ENCODE measurements at places on chromosomes 12 and 14.

DNA sequence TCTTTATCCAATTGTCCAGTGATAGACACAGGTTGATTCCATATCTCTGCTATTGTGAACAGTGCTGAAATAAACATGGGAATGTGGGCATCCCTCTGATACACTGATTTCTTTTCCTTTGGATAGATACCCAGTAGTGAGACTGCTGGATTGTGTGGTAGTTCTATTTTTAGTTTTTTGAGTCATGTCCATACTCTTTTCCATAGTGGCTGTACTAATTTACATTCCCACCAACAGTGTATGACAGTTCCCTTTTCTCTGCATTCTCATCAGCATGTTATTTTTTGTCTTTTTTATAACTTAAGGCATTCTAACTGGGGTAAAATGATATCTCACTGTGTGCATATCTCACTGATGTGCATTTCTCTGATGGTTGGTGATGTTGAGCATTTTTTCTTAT, 24.8 kb upstream of the VASH1 start:
- no peak for DNase-seq

GRCh38 chr12:85740186-85740585, 96.0 kb downstream of the RASSF9 start:
- no peak for DNase-seq

DNA sequence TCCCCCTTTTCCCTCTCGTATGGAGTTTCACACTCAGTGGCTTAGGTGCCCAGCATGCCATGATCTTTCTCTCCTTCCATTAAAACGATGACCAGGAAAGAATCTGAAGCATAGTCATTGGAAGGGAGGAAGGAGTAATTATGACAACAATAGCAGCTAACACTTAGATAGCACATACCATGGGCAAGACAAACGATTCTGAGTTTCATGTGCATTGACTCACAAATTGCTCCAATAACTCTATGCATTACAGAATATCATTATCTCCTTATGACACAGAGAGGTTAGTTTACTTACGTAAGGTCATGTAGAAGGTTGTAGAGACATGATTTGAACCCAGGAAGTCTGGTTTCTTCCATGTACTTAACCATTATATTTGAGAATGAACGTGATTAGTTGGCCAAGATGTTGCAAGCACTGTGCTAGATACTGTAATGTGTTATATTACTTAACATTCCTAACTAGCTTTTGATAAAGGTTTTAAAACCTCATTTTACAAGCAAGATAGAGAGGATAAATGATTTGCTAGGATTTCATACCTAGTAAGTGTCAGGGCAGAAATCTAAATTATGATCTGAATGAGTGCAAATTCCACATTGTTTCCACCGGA, 162.4 kb downstream of the CAND1 start:
- no peak for DNase-seq

DNA sequence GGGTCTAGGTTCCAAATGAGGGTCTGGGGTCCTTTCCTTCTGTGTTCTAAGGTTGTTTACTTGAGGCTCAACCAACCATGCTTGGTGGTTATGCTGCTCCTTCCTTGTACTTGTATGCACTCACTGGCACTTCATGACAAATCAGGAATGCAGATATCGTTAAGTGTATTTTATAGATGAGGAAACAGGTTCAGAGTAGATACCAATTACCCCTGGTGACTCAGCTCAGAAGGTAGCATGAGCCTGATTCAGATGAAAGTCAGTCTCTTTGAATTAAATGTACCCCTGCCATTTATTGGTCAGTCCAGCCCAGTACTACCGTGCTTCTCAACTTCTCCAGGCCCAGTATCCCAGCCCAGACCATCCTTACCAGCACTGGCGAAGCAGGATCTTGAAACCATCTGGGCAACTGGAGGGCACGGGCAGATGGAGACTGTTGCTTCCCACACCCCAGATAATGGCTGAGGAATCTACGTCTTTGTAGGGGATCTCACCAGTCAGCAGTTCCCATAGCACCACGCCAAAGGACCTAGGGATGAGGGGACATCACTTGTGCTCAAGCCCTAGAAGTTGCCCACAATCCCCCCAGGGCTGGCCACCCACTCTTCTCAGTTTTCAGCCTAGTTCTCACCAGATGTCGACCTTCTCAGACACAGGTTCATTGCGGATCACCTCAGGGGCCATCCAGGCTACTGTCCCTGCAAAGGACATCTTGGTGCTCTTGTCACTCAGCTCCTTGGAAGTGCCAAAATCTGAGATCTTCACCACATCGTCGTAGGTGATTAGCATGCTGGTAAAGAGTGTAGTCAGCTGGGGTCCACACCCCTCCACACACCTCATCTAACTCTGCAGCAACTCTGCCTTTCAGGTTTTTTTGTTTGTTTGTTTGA, 14.3 kb downstream of the MAP3K12 start:
- no peak for DNase-seq

GRCh38 chr14:97350415-97350814, 553.2 kb downstream of the VRK1 start:
- no peak for DNase-seq

DNA sequence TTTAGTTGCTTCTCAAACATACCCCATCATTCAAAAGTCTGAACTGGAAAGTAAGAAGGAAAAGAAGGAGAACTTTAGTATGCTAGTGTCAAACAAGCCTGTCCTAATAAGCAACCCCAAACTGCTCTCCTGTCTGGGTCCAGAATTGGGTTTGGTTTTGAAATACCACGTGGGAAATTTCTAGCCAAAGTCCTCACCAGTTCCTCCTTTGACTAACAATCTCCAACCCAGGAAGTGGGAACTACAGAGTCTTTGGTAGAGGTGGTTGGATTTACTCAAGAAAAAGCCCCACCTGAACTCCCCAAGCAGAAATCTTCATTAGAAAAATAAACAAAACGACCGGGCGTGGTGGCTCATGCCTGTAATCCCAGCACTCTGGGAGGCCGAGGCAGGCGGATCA, 17.4 kb upstream of the EIF4B start:
- no peak for DNase-seq

- no peak for DNase-seq
Observed at GRCh38 chr12:52802442-52802841, 6.5 kb upstream of the KRT3 start.

DNA sequence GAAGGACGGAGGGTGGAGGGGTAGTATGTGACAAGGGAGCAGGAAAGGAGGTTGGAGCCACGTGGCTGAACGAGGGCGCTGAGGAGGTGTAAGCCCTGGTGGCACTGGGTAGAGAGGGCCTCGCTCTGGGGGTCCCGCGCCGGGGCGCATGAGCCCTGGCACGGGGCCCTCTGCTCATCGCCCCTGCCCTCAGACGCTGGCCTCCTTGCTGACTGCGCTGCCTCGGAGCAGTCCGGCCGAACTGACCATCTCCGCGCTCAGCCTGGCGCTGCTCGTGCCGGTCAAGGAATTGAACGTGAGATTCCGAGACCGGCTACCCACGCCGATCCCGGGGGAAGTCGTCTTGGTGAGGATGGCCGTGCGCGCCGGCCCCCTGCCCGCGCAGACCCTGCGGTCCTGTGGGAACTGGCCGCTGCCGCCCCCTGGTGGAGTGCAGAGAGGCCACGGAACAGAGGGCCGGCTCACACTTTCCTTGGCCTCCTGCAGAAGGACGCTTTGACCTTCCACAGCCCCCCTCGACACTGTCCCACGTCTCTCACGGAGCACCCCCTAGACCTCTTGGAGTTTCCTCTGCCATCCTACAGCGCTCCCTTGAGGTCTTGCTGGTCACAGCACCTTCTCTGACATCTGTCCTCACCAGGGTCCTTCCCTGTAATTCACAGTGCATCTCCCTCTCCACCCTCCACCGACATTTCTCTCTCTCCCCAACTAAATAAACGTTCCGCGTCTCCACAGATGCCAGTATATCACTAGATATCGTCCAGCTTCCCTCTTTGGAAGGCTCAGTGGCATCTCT, 10.5 kb downstream of the ARHGEF25 start:
- peak; percentile 54 for DNase-seq

DNA sequence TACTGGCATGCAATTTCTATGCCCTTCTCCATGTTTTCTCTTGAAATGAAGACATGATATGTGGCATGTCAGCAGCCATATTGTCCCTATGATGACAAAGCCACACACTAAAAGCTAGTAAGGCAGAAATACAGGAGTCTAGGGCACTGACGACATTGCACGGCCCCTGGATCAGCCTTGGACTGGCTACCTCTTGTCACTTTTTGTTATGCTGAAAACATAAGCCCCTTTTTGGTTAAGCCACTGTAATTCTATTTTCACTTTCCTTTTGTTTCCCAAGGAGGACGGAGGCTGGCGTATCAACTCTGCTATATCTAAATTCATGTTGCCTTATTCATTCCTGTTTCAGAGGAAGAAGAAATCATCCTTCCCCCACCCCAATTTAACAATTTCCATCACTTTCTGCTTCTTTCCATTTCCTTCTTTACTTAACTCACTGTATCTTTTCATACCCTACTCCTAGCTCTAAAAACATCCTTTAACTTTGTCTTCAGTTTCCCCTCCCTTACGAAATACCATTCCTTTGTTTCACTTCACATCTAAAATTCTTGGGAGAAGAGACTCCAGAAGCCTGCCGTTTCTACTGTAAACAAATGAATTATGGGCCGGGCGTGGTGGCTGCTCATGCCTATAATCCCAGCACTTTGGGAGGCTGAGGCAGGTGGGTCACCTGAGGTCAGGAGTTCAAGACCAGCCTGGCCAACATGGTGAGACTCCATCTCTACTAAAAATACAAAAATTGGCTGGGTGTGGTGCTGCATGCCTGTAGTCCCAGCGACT, 364.1 kb downstream of the PCNX1 start:
- no peak for DNase-seq

DNA sequence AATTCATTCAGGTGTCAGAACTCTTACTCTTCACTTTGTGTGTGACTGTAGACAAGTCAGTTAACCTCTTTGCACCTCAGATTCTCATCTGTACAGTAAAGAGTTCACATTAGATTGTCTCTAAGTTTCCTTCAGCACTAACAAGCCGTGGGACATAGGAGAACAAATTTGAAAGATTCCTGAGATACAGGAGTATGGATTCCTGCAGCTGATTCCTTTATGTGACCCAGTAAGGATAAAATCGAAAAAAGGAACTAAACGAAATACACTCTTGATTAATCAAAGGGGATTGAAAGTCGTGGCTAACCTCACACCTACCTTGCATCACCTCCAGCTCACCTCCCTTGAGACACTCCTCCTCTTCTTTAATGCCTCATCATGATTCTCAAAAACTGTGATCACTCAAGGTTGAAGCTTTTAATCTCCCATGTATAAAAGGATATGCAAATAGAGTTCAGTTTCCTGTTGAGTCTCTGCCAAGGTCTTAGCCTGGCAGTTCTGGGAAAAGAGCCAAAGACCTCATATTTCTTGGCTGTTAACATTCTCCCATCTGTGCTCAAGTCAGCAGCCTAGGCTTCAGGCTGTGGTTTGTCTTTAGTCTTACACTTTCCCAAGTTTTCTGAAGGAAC, 156.6 kb downstream of the DAD1 start:
- DNase-seq: peak; percentile 96

DNA sequence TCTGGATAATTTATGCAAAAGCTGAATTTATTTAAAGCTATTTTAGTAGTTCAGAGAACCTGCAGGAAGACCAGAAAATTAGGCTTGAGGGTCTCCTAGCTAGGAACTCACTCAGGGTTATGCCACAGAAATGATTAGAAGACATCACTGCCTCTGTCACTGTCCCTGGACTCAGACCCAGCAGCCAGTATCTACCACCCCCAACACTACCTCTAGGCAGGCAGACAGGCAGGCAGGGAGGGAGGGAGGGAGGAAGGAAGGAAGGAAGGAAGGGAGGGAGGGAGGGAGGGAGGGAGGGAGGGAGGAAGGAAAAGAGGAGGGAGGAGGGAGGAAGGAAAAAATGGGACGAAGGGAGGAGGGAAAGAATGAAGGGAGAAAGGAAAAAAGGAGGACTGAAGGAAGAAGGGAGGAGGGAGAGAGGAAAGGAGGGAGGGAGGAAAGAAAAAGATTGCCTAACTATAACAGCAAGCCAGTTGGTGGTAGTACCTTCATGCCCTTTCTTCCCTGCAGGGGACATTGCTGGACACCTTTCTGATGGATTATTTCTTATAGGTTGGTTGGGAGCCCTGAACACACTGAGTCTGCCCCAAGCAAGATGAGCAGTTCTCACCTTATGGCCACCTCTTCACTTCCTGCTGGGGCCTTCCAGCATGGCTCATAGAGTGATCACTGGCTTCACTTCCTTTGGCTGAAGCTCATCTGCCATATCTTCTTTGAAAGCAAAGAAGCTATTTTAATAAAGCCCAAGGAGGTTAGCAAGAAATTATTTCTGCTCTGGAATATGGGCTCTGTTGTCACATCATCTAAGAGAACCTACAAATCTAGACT, 49.7 kb downstream of the KICS2 start:
- DNase-seq: no peak

DNA sequence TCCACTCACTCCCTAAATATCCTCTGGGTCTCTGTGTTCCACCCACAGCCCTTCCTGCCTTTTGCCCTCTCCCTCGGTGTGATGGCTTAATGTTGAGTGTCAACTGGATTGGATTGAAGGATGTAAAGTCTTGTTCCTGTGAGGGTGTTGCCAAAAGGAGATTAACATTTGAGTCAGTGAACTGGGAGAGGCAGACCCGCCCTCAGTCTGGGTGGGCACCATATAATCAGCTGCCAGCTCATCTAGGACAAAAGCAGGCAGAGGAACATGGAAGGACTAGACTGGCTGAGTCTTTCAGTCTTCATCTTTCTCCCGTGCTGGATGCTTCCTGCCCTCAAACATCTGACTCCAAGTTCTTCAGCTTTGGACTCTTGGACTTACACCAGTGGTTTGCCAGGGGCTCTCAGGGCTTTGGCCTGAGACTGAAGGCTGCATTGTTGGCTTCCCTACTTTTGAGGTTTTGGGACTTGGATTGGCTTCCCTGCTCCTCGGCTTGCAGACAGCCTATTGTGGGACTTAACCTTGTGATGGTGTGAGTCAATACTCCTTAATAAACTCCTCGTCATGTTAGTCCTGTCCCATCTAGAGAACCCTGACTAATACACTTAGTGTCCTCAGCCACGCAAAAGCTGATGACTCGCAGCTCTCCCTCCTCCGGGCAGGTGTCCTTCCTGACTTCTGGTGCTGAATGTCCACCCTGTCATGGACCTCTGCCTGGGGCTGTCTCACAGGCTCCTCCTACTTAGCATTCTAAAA, 5.9 kb downstream of the DGLUCY start:
- no peak for DNase-seq

GRCh38 chr14:34328178-34328577, 133.9 kb downstream of the SPTSSA start:
- no peak for DNase-seq

DNA sequence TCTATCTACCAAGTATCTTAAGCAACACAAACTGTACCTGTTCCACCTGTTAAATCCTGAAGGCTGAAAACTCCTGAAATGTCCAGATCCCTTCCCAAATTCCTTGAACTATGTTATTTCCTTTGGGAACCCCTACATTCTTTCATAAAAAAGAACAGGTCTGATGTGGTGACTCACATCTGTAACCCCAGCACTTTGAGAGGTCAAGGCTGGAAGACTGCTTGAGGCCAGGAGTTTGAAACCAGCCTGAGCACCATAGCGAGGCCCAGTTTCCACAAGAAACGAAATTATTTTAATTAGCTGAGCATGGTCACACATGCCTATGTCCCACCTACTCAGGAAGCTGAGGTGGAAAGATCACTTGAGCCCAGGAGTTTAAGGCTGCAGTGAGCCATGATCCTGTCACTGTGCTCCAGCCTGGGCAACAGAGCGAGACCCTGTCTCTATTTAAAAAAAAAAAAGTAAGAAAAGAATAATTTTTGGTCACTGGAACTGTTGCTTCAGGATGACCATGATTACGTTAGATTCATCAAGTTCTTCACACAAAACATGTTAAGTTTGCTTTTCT, 84.3 kb downstream of the PHLDA1 start:
- DNase-seq: no peak

- DNase-seq: no peak
Observed at GRCh38 chr14:75452324-75452723, 24.5 kb downstream of the JDP2 start.

- peak; percentile 16 for DNase-seq
Observed at GRCh38 chr12:14157088-14157747, 175.8 kb upstream of the GRIN2B start.
